ENCODE measurements at places on chromosomes 6 and 20.

DNA sequence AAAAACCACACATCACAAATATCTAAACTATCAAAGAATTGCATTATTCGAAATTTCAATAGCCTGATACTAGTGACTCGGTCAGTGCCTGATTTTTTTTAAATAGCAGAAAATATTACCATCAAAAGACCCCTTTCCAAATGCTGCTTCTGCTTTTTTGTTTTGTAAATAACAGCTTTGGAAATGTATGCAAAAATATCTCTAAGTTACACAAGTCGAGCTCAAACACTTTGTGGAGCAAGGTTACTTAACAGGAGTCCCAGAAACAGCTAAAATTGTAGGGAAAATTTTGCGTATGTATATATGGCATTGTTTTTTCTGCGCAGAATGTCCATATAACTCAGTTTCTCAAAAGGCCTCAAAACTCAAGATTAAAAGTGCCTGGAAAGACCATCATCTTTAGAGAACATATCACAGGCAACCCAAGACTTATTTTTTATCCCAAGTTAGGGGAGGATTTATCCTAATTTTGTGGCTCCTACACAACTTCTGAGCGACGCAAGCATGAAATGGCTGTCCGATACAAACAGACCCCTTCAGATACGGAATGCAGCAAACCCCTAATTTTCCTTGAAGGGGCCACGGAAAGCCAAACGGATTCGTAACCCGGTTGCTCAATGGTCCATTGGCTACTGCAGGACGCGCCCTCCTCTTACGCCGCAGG, 1.3 kb downstream of the CEP85L start:
- no peak for DNase-seq

DNA sequence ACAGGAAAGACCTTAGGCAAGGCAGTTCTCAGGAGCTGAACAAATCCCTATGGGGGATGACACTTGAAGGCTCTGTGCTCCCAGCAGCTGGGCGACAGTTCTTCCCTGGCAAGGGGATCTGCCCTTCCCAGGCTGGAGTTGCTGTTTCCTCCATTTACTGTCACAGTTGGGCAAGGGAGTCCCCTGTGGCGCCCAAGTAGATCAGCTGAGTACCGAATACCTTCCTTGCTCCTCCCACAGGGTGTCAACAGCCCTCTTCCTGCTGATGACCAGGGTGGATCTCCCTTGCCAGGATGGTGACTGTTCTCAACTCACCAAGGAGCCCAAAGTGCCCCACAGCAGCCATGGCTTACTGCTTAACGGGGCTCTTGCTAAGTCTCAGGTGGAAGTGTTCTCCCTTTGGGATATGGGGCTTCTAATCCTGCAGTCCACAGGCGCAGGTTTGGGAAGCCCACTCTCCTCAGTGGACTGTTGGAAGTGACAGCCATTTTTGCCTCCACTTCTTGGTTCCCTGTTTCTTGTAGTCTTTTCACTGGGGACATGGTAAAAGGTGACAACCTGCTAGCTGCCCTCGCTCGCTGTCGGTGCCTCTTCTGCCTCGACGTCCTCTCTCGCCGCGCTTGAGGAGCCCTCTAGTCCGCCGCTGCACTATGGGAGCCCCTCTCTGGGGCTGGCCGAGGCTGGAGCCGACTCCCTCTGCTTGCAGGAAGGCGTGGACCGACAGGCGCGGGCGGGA, 5.7 kb upstream of the PSMG4 start:
- peak; percentile 36 for DNase-seq

DNA sequence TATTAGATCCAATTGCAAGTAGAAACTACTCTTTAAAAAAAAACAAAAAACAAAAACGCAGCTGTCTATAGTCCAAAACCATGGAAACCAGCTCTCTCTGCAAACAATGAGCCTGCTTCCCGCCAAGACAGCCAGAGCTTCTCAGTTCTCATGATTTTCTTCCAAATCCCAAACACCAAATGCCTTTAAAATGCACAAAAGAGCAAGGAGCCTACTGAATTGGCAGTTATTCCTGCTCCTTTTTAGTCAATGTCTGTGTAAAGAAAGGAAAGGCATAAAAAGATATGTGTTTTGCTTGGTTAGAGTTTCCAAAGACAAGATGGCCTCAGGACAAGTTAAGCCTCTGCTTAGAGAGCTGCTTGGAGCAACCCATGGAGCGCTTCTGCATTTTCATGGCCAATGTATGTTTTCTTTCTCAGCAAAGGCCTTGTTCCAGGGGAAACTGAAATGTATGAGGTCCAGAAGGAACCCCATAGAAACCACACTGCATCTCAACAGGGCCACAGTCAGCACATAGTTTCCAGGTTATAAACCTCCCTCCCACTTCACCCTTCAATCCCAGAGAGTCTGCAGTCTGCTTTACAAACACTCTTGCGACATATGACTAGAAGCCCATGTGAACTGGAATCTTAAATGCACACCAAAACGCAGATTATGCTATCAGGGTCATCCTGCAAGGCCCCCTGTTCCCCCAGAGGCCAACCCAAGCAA, 209.3 kb upstream of the TAB2 start:
- DNase-seq = no peak

- no peak for DNase-seq
Measured at GRCh38 chr6:3575166-3575565, 118.3 kb upstream of the SLC22A23 start.

GRCh38 chr6:153172815-153173214, 41.7 kb upstream of the RGS17 start:
- no peak for DNase-seq

DNA sequence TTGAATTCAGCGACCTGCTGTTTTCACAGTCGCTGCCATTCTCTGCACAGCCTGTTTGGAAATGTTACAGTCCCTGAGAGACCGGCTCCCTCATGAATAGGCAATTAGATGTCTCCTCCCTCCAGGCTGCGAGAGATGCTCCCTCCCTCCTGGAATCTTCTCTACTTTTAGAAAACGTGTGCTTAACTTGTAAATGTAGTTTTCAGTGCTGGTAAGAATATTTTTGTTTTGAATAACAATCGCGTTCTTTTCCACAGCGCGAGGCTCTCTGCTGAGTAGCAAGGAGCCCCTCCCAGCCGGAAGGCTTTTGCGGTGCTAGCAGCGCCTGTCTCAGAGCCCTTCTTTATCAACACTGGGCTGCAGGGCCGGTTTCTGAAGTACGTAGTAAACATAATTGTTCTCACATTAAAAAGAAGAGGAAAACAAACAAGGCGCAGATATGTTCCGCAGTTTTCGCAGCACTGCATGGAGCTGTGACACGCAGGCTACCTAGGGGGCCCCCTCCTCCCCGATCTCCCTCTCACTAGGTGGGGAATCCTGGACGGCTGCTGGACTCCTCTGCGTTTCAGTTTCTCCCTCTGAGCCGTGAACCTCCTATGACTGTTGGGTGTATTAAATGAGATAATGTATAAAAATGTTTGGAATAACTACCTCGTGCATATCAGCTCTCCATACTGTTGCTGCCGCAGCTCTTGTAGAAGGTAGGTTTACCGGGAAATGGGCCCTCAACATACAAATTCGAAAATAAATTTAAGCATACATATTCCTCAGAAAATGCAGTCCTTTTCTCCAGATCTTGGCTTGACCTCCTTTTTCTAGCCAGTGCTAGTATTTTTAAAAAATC, 79.0 kb upstream of the SPACA1 start:
- DNase-seq = no peak

DNA sequence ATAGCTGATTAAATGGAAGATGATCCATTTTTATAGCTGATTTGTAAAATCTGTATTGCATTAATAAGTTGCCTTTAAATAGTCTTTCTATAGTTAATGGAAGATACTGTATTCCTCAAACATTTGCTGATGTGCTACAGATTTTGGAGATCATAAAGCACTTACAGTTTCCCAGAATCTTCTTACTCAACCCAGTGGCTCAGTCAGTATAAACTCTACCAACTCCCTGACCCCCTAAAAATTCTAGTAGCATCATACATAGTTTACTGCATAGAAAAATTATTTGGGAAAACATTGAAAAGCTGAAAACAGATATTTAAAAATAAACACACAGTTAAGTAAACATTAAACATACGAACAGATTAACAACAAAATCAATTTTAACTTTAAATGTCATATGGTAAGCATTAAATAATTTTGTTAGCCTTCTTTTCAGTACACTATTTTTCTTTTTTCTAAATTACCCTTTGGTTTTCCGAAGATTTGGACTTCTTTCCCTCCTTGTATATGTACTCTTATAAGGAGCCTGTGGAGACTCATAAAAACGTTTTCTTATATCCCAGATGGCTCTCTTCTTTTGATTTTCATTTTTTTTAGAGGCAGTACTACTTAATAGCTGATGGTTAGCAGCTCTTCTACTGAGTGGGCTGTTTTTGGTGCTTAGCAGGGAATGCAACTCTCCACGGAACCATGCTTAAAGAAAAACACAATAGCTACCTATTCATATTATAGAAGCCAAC, 62.7 kb upstream of the BMP5 start:
- no peak for DNase-seq

Data from suppressor macrophage treated with lipopolysaccharide for 1 hour (primary cell).